HS-5 (cell line): ENCODE measurements at places on chromosomes 6 and 20.
A peak's percentile ranks its signal among the peaks of the same experiment; 100 is the strongest.

- no peak for DNase-seq
These were observed 45.0 kb upstream of the MOXD1 start for GRCh38 chr6:132446141-132446854.

GRCh38 chr6:150075034-150075421, 6.1 kb upstream of the ULBP3 start:
- no peak for DNase-seq

- no peak for DNase-seq
These were observed 973.6 kb downstream of the EYS start for GRCh38 chr6:64733433-64733832.

- DNase-seq = no peak
These were observed 156.1 kb upstream of the SMLR1 start for GRCh38 chr6:130671119-130671518.

GRCh38 chr6:241336-241865, 50.9 kb upstream of the DUSP22 start:
- DNase-seq = no peak

DNA sequence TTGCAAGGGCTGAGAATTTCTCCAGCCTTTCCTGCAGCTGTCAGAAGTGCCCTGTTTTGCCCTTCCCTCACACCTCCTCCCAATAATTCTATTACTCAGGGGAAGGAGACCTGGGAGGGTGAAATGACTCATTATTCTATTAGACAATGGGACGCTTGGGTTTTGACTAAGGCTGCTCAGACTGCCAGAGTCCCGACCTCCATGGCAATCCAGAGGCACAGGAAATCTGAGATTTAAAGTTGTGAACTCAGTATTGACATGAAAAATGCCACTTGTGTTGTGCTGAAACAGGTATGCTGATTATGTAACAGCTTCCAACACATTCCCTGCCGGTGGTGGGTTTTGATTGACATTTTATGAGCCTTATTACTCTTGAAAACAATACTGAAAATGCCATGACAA, 625.9 kb upstream of the FLRT3 start:
- DNase-seq = peak; percentile 54

DNA sequence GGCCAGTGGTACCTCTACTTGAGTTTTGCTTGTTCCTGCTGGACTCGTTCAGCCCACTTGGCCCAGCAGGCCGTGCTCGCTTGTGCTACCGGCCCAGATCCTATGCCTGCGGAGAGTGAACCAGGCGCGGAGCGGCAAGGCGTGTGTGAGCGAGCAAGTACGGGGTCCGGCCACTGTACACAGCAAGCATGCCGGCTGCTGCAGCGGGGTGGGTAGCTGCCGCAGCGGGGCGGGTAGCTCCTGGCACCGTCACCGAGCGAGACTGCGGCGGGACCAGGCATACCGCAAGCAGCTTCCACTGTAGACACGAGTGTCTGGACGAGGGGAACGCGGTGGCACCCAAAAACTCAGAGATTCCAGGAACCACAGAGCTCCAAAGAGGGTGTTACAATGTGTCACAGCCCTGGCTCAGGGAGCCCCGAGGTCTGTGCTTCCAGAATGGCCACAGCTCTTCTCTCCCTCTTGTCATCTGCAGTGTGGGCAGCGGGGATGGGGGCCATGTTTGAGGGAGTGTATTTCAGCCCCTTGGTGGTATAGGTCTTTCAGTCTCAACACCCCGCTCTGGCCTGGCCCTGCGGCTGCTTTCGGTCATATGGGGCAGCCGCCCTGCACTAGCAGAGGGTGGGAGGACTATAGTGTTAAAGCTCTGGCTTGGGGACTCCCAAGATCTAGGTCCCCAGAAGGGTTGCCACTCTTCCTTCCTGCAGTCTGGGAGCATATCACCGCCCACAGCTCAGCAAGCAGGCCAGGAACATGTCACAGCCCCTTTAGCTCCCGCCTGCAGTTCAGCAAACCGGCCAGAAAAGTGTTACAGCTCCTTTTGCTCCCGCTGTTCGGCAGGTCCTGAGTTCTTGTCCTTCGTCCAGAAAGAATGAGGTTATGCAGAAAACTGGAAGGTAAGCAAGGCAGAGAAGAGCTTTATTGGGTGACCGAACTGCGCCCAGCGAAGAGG, 6.1 kb upstream of the RWDD1 start:
- DNase-seq = no peak

- no peak for DNase-seq
These were observed 11.0 kb downstream of the RMND1 start for GRCh38 chr6:151440930-151441329.
